Spinal cord (tissue), 10 donors: ENCODE measurements at places on chromosomes 11 and 22. TPM values are rescaled to one million over a fixed set of nuclear protein-coding genes. Genes with fewer than 3 reads are reported as not detected.

Gene DNAJB7
- total RNA-seq = not detected

Gene DERL3
- 0.50 TPM for total RNA-seq

Gene SEC14L6
- 3.1 TPM for total RNA-seq

Gene CCDC188
- total RNA-seq = 2.1 TPM

Gene LAYN
- 16.4 TPM for total RNA-seq

Gene SRSF8
- 27.3 TPM for total RNA-seq
